ENCODE measurements at places on chromosomes 4 and X. TPM values are rescaled to one million over a fixed set of nuclear protein-coding genes. Genes with fewer than 3 reads are reported as not detected.

DNA sequence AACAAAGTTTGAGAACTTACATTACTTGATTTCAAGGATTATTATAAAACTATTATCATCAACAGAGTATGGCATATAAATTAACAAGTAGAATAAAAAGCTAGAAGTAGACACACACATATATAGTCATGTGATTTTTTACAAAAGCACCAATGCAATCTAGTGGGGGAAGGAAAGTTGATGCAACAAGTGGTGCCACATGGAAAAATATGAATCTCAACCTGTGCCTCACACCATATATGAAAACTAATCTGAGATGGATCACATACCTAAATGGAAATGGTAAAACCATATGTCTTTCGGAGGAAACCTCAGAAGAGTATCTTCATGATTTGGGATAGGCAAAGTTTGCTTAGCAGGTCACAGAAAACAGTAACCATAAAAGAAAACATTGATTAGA is 34.9 kb upstream of the USP9X start:
- DNase-seq = no peak

DNA sequence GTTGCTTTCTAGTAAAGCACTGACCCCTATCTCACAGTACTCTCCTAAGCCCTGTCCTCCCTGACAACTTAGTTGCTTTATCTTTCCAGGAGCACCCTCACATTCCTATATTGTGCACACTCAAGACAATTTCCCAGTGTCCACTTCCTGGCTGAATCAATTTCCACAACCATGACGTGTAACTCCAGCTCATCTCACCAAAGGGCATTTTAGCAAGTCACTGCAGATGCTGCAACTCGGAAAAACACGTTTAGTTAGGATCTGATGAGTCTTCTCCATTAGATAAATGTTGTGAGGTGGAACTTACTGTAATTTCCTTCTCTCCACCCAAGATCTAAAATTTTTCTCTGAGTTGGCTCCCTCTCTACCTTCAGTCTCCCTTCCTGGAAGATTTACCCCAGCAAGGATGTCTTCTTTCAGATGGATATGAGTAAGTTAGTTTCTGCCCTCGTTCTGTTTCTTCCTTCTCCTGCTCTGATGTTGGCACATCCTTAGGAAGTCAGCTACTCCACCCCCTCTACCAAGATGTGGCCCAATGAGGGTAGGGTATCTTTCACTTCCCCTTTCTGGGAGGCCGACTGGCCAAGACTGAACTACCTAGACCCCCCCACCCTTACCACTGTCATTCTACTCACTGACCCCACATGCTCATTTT is 28.8 kb upstream of the IL13RA1 start:
- DNase-seq = no peak

Gene LAS1L
- 19.0 TPM for total RNA-seq

DNA sequence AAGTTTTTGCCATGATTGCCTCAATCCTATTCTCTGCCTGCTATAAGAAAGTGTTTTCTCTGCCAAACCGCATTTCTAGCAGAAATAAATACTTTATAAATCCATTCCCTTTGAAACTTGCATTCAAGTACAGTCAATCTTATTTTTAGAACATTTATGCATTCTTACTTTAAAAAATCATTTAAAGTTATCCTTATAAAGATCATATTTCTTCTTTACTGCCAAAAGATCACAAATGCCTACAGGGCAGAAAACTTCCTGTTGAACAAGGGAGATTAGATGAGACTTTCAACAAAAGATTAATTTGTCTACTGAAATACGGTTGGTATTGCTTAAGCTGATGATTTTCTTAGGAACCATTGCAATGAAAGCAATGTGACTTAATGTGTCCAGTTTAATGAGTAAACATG is 207.2 kb upstream of the SLIT2 start:
- DNase-seq = no peak

DNA sequence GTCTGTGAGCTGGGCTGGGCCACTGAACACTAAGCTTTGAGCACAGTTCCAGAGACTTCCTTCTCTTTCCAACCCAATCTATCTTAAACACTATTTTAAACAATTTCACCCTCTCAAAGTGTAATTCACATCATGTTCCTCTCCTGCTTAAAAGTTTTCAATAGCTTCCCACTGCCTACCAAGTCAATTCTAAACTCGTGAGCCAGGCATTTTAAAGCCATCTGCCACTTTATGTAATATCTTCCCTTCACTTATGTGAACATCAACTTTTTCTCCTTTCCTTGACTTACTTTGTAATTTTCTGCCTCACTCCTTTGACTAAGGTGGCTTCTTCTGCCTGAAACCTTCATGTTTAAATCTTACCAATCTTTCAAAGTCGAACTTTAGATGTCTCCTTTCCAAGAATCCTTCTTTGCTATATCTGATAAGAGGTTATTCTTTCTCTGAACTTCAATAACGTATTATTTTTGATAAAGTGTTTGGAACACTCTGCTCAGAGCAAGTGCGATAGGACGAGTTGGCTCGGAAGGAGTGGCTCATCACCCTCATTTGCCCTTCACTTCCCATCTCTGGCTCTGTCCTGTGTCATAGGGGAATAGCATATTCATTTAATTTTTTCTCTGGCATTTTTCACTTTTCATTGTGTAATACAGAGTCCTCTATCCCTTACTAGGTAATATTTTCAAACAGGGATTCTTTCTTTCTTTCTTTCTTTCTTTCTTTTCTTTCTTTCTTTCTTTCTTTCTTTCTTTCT is 13.0 kb upstream of the SPARCL1 start:
- DNase-seq = no peak

Gene BDH2
- 69.8 TPM for total RNA-seq

Gene RPL39
- 4,489 TPM for total RNA-seq

GRCh38 chr4:27062256-27062655 is 201.6 kb downstream of the STIM2 start:
- DNase-seq = no peak

DNA sequence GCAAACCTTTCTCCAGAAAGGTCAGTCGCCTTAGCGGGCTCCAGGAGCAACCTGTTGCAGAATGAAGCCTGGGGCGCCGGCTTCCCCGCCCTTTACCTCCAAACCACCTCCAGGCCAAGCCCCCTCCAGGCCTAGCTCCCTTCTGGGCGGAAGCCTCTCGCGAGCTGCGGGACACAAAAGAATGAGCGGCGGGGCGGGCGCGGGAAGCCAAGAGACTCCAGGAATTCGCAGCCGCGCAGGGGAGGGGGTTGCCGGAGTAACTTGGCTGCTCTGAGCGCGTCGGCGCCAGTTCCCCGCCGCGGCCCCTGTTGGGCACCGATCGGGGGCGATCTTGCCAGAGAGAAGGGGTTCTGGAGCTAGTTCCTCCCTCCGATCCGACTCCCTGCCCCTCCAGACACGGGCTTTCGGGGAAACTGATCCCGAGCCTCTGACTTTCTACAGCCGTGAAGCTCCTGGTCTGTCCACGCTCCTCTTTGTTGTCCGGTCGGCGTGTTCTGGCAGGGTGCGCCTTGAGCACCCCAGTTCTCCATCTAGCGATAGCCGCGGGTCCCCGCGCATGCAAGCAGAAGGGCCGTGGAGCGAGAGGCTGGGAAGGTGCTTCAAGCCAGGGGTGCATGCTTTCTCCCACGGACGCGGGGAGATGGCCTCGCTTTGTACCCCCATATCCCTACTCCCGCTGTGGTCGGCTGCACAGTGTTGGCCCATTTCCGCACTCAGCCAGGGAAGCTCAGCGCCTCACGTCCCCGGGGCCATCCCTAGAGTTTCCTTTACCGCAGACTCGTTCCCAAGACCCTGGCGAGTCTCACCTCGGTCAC is 1.2 kb downstream of the PROM1 start:
- DNase-seq = peak; percentile 22

DNA sequence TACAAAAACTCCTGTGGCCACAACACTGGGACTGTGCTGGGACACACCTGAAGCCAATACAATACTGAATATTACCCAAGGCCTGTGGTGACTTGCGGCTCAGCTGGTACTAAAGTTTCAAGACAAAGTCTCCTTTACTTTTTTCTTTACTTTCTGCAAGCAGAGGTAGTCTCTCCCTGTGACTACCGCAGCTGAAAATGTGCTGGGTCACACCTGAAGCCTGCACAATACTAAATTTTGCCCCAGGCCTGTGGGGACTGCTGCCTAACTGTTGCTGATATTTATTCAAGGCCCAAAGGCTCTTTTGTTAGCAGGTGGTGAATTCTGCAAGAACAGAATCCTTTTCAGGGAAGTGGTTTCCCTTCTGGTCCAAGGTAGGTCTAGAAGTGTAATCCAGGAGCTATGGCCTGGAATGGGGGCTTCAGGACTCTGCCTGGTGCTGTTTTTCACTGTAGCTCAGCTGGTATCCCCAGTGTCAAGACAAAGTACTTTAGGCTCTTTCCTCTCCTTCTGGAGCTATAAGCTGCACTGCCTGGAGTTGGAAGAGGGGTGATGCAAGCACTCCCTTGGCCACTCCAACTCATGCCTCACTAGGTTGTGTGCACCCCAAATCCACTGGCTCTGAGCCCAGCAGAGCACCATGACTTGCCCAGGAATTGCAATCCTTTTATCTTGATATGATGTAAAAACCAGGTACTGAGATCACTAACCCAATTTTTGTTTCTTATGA is 489.4 kb downstream of the TECRL start:
- no peak for DNase-seq

Gene OPRPN
- total RNA-seq = not detected

- DNase-seq = no peak
Observed at GRCh38 chr4:6548882-6549230, 26.1 kb upstream of the MAN2B2 start.

GRCh38 chr4:87120411-87121162 is 99.8 kb downstream of the KLHL8 start:
- DNase-seq = no peak

DNA sequence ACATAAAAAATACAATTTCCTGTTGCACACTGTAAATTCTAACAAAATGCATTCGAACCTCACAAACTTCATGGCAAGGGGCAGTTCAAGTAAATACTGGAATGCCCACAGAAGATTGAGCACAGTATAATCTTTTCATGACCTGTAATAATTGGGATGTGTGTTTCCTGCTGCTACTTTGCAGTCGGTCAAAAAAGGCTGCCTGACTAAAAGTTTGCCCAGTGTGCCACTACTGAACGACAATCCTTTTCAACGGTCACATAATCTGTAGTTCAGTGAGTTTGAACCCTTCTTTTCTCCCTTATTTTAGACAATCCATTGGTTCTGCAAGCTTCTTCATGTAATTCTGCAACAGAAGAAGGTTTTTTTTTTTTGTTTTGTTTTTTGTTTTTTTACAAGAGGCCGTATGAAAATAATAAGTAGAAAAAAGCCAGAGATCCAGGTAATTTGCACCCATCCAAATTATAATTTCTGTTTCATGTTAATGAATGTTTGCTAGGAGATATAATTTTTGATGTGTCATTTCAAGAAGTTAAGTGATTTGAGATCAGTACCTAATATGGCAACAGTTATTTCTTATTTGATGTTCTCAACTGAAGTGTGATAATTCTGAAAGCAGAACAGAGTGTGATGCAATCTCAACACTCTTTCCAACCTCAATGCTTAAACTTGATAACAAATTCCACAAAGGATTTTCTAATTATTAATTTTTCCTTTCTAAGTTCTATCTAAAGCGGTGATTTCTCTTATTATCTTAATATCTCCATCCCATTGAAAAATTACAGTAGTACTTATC is 237.6 kb downstream of the FSTL5 start:
- no peak for DNase-seq

DNA sequence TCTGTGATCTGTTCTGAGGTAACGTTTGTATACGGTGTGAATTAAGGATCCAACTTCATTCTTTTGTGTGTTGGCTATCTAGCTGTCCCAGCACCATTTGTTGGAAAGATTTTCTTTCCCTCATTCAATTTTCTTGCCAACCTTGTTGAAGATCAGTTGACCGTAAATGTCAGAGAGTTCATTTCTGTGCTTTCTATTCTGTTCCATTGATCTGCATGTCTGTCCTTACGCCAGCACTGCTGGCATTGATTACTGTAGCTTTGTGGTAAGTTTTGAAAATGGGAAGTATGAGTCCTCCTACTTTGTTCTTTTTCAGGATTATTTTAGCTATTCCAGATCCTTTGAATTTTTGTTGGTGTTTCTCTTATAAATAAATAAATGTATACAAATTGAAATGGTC is 60.8 kb downstream of the MTMR1 start:
- no peak for DNase-seq

Gene LANCL3
- total RNA-seq = 0.21 TPM

DNA sequence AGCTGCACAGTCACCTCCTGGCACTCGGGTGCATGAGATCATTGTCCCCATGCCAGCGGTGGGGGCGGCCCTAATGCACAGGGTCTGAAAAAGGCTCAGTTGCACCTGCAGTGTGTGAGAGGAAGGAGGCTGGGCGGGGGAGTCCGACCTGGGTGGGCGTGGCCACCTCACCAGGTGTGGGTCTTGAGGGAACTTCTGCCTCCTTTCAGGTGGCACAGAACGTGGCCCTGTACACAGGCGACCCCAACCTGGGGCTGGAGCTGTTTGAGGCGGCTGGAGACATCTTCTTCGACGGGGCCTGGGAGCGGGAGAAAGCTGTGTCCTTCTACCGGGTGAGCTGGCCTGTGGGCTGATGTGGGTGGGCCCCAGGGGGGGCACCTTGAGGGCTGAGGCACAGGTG is 34.3 kb upstream of the HTRA3 start:
- no peak for DNase-seq

DNA sequence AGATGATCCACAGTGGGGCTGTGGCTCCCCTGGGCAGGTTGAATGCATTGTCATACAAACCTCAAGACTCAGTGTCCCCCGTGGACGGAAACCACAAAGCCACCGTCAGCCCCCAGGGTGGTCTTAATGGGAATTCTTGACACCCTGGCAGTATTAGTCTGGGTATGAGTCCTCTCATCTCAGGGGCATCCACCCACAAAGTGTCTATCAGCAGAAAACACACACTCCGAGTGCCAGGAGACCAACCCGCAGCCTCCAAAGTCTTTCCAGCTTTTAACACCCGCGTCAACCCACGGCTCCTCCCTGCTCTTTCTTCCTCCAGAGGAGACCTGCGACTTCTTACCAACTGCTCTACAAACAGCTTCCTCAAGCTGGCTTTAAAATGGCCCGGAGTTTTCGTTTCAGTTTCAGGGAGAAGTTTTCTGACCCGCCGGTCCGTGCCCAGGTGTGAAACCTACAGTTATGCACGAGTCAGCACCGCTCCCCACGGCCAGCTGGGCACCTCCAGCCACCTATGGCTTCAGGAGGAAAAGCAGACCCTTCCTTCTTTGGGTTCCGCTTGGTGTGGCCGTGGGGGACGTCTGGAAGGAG is 14.4 kb upstream of the ASMTL start:
- DNase-seq = no peak

DNA sequence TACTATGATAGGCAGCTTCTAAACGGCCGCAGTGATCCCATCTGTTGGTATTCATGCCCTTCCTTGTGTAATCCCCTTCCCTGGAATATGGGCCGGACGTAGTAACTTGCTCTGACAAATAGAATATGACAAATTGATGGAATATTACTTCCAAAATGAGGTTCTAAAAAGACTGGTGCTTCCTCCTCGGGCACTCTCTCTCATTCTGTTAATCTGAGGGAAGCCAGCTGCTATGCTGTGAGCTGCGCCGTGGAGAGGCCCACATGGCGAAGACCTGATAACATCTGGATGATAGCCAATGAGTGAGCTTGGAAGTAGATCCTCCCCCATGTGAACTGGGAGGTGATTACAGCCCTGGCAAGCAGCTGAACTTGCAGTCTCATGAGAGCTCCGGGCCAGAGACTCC is 27.2 kb upstream of the SLC25A4 start:
- DNase-seq = peak; percentile 67

All from myocyte (in vitro differentiated cells).